ENCODE measurements at places on chromosomes 2 and 18.

- no peak for DNase-seq
Measured at GRCh38 chr2:130756053-130756873, 923 bp downstream of the AMER3 start.

DNA sequence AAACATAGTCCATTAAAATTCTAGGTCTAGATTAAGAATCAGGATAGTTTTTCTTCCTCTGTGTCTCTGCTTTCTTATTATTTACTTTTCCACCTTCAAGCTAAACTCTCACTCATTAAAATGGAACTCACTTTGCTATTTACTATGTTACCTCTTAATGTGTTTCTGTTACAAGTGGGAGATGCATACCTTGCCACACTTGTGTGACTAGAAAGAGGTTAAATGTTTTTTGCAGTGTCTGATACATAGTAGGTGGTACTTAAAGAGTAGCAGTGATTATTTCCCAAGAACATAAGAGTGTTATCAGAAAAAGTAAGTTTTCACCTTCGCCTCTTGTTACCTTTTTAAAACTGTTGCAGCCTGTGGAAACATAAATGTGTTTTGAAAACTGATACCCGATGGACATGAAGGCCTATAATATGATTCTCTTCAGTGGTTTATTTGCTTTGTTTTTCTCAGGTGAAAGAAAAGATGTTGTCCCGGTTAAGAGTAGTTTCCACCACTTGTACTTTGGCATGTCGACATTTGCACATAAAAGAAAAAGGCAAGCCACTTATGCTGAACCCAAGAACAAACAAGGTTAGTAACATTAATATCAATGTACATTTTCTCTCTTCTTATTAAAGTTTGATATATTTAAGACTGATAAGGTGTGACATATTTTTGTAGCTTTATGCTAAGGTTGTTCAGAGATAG lies 16.6 kb downstream of the ME2 start:
- no peak for DNase-seq

GRCh38 chr18:42196651-42197050 lies 241.6 kb downstream of the PIK3C3 start:
- DNase-seq = no peak

- peak; percentile 14 for DNase-seq
Measured at GRCh38 chr2:11863103-11863502, 116.7 kb downstream of the LPIN1 start.

GRCh38 chr2:136206613-136207012 lies 88.7 kb upstream of the CXCR4 start:
- DNase-seq = peak; percentile 84

GRCh38 chr2:164597983-164598382 lies 23.3 kb downstream of the GRB14 start:
- no peak for DNase-seq

DNA sequence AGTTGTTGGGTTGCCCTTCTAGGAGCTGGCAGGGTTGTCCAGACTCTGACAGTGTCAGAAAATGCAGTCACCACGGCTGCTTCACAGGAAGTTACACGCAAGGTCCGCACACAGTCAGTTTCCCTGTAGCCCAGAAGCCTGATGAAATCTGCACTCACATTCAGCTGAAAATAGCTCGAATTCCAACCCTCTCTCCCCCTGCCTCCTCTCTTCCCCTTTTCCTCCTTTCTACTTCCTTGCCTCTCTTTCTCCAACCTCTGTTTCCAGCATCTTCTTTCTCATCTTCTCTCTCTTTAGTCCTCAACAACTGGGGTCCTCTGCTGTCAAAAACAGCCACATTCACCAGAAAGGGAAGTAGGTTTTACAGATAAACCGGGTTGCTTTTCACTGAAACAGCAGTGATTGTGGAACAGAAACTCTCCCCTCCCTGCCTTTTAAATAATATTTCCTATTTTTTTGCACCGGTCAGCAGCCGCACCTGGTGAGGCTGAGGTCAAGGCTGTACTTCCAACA lies 69.3 kb downstream of the BCL11A start:
- no peak for DNase-seq
